Activated CD8-positive, alpha-beta memory T cell treated with anti-CD3 and anti-CD28 coated beads for 1 hour (primary cell): ENCODE measurements at places on chromosomes 4 and X.
A peak's percentile ranks its signal among the peaks of the same experiment; 100 is the strongest.

DNA sequence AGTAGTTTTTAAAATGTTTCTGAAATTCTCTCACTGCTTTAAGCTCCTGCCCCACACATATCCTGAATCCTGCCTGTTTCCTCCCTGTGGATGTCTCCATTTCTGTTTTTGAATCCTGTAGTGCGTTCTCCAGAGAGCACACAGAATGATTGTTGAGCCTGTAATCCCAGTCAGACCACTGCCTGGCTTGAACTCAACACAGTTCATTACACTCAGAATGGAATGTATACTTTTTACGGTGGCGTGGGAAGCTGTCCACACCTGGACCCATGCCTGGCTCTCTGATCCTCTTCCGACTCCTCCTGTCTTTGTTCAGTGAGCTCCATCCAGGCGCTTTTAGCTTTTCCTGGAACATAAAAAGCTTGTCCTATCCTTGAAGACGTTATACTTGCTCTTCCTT is 1217.0 kb upstream of the PRKX start:
- no peak for DNase-seq

GRCh38 chrX:2608638-2609430 is 82.3 kb upstream of the CD99 start:
- DNase-seq = peak; percentile 60

DNA sequence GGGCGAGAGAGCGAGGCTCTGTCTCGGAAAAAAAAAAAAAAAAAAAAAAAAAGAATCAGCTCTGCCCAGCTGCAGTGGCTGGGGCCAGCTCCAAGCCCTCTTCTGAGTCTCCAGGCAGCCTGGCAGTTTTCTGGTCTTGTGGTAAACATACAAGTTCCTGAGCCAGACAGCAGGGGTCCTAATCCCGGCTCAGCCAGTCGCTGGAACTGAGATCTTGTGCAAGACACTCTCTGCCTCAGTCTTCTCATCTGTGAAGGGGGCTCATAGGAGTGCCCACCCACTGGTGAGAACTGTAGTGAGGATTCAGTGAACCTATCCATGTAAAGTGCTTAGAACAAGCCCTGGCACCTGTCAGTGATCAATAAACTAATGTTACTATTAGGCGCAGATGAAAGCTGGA is 41.8 kb downstream of the C4orf50 start:
- DNase-seq = no peak

DNA sequence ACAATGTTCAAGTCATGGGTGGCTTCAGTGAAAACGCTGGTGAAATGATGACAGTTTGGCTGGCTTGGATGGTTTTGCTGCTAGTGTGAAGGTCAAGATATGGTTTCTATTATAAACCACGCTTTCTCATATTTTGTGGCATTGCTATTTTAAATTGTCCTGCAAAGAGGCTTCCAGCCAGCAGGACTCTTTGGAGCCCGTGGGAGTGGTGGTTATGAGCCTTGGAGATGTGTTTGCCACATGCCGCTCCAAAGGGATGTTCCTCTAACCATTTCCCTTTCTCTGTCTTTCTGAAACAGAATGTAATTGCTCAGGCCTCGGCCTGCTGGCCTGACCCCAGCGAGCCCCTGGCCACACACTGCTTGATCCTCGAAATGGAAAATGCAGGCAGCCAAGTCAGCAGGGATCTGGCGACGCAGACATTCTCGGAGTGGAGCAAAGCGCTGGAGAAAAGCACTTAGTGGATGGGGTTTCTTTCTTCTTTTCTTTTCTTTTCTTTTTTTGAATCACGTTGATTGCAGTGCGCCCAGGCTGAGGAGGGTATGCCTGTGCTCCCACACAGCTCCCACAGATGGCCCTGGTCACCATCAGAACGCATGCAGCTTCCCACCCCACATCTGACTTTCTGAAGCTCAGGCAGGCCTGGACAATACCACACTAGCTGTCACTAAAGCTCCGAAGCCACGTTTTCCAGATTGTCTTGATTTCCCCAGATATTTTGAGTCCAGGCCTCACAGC is 114.0 kb downstream of the ENPP6 start:
- DNase-seq = no peak

DNA sequence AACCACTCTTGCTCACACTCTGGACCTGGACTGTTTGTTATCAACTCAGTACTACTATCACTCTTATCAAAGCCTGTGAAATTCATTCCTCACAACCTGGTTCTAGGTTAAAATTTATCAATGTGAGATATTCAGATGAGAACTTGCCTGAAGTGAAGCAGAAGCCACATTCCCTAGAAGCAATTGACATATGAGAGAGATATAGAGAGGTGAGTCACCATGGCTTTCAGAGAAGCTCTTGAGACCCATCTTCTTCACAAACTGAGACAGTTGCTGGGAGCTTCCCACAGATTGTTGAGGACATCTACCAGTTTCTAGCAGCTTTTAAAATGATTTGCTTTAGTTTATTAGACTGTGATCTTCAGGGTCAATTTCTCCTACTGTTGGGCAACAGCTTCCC is 316.9 kb upstream of the TET2 start:
- DNase-seq = no peak
